ENCODE measurements at places on chromosomes 6 and 20.

DNA sequence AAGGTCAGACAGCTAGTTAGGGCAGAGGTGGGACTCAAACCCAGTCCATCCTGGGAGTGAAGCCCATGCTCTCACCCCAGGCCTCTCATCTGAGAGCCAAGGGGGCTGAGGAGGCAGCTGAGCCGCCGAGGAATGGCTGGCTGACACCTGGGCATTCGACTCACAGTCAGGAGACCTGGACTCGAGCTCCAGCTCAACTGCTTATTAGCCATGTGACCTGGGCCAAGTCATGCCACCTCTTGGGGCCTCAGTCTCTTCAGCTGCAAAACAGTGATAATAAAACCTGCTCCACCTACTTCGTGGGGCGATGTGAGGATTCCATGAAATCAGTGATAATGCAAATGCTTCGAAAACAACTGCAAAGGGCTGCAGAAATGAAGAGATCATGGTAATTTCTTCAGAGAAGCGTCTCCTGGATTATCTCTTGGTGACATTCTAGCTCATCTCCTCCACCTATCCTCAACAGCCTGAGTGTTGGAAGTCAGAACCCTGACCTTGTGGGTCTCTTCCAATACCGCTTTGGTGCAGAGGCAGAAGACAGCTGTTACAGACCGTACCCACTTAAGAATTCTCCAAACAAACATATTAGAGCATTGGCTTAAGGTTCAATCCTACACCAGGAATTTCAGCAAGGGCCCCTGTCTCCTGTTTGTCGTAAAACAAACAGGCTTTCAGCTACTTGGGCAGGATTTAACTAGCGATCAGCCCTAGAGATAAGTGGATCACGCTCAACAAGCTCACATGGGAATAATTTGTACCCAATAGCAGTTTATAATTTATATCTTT lies 60.0 kb upstream of the PIM1 start:
- DNase-seq, result no peak

- no peak for DNase-seq
Observed at GRCh38 chr20:62755817-62756724, 40.2 kb upstream of the MRGBP start.

DNA sequence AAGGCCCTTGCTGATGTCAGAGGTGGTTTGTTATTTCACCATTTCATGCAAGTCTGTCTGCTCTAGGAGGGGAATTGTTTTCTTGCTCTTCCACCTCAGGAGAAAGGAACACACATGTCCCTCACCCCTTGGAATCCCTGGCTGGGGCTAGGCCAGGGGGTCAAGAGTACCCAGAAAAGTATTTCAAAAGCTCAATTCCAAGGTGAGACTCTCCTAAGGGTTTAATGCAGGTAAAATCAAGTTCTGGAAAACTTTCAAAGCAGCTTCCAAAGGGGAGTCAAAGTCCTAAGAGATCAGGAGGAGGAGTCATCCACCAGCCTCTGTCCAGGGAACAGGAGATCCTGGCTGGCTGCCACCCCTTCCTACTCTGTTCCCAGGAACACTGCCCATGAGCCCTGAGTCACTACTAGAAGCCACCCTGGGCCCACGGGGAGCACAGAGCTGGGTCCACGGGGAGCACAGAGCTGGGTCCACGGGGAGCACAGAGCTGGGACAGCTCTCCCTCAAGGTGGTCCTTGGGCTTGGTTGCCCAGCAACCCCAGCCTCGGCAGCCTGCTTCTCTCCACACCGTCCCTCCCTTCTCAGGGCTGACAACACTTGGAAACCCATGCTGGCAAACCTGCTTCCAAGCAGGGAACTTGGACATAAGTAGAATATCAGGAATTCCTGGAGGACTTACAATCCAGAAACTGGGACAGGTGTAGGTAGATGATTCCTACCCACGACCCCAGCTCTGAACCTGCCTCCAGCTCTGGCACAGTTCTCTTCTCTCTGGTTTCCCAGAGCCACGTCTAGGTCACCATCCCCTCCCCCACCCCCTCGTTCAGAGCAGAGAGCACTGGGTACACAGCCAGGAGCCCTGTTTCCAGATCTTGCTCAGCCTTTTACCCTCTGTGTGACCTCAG lies 35.3 kb upstream of the CDKN1A start:
- no peak for DNase-seq

DNA sequence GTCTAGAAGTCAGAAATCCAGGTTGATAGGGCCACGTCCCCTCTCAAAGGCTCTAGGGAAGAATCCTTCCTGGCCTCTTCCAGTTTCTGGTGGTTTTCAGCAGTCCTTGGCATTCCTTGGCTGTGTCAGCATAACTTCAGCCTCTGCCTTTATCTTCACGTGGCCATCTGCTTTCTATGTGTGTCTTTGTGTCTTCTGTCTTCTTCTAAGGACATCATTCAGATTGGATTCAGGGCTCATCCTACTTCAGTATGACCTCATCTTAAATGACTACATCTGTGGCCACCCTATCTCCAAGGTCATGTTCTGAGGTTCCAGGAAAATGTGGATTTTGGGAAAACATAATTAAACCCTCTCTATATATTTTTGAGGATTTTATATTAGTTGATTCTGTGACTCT lies 23.0 kb downstream of the C6orf89 start:
- DNase-seq, result no peak

- DNase-seq, result no peak
Observed at GRCh38 chr6:1188199-1188598, 123.7 kb upstream of the FOXQ1 start.

- no peak for DNase-seq
Observed at GRCh38 chr6:41675176-41675775, 37.0 kb downstream of the MDFI start.

DNA sequence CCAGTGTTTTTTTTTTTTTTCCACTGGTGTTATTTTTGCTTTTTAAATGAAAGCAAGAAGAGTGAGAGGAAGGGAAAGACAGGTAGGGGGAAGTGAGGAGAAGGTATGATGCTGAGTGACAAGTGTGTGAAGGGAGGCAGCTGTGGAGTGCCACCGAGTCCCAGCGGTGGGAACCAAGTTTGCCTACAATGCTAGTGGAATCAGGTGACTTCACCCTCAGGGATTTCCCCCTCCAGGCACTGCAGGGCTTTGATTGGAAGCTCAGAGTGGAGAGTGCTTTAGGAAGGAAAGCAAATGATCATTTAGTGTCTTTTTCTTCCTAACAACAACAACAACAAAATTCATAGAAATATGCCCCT lies 120.5 kb upstream of the ENPP5 start:
- DNase-seq, result no peak

DNA sequence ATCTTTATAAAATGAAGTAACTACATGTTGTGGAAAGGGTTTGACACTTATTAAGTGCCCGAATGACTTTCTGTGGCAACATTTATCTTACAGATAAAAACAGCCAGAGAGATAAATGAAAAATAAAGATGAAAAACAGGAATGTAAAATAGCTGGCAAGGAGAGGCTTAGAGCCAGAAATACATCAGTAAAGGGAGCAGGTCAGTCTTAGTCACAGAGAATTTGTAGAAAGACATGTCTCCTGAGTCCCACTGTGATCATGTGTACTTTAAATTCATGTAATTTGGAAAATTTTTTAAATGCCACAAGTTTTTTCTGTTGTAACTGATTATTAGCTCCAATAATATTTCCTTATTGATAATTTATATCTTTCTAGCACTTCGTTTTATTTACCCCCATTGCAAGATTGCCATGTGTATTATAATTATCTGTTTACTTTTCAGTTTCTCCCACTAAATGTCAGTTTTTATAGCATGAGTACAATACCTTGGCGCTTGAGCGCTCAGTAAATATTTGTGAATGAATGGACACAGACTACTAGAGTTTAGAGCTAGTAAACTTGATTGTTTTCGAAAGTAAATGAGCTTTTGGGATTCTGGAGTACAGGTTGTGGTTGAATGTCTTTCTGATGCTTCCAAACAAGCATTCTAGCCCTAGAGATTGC lies 15.2 kb downstream of the TAB2 start:
- DNase-seq, result no peak

DNA sequence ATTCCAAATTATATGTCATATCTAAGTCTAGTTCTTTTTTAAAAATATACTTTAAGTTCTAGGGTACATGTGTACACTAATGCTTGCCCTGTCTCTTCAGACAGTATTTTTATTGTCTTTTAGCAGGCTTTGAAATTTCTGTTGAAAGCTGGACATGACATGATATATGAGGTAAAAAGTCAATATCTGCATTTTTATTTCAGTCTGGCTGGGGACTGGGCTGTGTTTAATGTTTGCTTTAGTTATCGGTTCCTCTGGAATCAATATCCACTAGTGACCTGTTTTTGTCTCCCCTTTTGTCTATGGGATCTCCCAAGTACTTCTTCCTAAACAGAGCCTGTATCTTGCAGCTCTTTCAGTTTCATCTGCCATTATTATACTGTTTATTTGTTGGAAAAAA lies 786.2 kb upstream of the GJE1 start:
- DNase-seq, result no peak

- DNase-seq, result no peak
Observed at GRCh38 chr20:29873946-29874345, 1383.5 kb upstream of the DEFB115 start.

GRCh38 chr6:43506171-43506570 lies 4.0 kb downstream of the LRRC73 start:
- DNase-seq, result no peak

- DNase-seq, result no peak
Observed at GRCh38 chr20:37873884-37874283, 29.0 kb upstream of the VSTM2L start.

DNA sequence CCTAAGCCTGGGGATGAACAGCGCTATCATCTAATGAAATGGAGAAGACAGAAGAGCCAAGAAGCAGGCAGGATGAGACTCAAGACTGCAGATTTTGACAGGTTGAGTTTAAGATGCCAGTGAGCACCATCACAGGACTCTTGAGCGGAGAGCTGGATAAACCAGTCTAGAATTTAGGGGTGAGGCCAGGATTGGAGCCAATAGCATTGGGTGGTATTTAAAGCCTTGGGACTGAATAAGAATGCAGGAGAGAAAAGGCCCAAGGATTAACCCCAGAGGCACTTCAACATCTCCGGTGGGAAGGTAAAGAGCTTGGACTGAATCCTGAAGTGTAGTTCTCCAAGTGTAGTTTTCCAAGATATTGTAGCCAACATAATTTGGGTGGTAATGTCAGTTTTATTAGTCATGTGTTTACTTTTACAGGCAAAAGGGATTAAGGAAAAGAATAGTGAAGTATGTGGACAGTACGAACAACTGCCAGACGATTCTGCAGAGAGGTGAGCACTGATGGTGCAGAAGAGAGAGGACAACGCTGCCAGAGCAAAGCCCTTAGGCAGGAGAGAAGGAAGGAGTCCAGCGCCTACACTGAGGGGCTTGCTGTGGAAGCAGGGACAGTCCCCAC lies 85.2 kb downstream of the DTNBP1 start:
- no peak for DNase-seq

DNA sequence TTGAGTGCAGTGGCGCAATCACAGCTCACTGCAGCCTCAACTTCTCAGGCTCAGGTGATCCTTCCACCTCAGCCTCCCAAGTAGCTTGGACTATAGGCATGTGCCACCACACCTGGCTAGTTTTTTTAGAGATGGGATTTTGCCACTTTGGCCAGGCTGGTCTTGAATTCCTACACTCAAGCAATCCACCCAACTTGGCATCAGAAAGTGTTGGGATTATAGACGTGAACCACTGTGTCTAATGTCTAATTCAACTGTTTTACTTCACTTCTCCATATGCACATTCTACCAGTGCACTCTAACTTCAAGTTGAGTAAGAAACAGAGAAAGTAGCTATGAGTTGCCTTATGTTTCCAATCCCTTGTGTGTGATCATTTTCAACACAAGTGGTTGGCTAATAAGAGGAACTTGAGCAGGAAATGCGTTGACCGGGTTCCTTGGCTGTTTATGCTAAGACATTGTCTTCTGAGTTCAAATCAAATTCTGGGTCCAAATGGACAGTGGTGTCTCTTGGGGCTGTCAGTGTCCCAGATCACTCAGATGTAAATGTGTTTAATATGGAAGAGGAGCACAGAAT lies 23.9 kb downstream of the ZNF337 start:
- no peak for DNase-seq

DNA sequence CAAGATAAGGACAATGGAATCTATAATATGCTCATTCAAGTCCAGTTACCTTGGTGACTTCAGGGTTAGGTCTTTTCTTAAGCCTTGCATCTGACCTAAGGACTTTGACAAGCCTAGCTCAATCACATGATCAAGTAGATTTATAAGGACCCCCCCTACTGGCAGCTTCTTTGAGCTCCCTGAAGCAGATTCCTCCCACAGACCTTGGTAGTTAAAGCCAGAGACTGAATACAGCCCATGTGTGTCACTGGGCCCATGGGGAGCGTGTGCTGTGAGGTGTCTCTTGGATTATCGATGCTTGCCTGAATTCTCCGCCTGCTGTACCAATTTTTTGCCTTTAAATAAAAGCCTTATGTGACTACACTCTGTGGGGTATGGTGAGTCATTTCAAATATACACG lies 372.7 kb upstream of the RGS17 start:
- DNase-seq, result no peak

DNA sequence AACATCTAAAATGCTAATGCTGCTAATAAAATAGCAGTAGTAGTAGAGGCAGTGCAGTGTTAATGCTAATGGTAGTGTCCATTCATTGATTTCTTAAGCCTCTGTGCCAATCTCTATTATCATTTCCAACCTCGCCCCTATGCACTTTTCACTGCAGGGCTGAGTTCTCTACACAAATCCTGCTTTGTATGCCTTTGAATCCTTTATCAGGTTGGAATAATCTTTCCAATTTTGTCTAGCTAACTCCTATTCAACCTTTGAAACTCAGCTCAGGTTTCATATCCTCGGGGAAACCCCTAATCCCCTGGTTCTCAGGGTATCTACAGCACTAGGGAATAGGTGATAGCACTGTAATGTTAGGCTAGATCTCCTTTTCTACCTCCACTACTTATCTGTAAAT lies 284.0 kb upstream of the RUNX2 start:
- no peak for DNase-seq

DNA sequence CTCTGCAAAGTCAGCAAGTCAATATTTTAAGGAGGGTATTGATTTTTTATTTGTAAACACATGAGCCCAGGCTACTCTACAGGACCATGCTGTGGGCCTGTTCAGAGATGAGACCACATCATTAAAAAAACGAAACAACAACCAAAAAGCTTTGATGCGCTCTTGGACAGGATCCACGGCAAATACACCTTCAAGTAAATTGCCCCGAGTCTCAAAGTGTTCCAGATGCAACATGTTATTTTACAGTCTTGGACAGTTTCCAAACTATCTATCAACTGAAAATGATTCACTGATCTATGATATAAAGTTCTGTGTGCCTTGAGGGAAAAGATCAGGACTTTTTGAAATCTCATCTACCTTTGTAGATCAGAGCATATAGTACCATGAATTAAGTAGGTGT lies 25.8 kb upstream of the CARMIL1 start:
- DNase-seq, result no peak

- DNase-seq, result no peak
Observed at GRCh38 chr20:57714409-57715267, 4.8 kb upstream of the PMEPA1 start.

DNA sequence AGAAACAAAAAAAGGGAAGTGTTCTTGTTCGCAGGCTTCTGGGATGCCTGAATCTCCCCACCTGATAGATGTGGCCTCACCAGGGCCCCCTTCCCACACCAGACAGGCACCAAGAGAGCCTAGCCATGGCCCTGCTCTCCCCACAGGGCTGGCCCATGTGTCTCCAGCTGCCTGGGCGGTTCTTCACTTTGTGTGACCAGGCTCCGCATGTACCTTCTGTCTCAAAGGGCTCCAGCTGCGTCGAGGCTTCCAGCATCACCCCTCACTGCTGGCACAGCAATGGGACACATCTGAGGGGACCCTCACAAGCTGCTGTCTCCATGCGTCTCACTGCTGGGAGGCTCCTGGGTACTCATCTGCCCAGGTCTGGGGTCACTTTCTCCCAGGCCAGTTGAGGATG lies 362.9 kb downstream of the ZFAND3 start:
- no peak for DNase-seq

All from stimulated activated CD4-positive, alpha-beta T cell treated with anti-CD3 and anti-CD28 coated beads, TNF-alpha, amount 100 ng/mL, for 1 hour (primary cell).